NCI-H526 treated with DMSO at 0.1 percent for 48 hours (cell line): ENCODE measurements at places on chromosomes 11 and 22.

- DNase-seq, result no peak
Measured at GRCh38 chr22:27919942-27920755, 1.1 kb upstream of the PITPNB start.

GRCh38 chr11:723120-723883 is 17.3 kb downstream of the EPS8L2 start:
- peak; percentile 47 for DNase-seq

DNA sequence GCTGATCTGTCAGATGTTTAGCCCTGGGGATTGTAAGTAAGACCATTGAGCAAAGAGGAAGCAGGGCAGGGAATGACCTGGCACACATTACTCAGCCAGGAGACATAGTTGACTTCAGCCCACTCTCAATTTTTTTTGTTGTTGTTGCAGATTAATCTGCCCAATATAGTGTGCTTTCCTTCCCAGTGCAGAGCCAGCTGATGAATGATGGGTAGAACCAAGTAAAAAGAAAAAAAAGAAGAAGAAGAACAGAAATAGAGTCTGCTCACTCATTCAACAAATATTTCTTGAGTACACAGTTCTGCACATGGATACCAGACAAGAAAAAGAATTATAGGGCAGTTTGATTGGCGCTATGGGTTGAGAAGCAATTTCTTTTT is 292.7 kb downstream of the ETS1 start:
- no peak for DNase-seq

- DNase-seq, result peak; percentile 14
Measured at GRCh38 chr11:33391893-33392251, 134.7 kb downstream of the HIPK3 start.

- DNase-seq, result no peak
Measured at GRCh38 chr11:45430361-45430760, 144.2 kb upstream of the SYT13 start.

DNA sequence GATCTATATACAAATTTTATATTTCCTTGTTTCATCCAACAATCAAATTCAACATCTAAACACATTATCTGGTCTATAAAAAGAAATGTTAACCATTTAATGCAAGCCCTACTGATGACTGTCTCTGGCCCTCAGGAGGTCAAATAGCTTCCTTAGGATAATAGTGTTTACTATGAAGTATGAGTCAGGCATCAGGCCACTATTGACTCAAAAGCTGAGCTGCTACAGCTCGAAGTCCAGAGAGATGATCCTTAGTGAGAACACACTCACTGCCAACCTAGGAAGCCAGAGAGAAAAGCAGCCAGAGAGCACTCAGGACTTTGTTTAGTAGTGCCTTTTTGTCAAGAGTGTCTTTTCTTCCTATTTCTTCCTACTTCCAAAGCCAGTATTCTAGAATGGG is 171.8 kb downstream of the SOX6 start:
- no peak for DNase-seq

DNA sequence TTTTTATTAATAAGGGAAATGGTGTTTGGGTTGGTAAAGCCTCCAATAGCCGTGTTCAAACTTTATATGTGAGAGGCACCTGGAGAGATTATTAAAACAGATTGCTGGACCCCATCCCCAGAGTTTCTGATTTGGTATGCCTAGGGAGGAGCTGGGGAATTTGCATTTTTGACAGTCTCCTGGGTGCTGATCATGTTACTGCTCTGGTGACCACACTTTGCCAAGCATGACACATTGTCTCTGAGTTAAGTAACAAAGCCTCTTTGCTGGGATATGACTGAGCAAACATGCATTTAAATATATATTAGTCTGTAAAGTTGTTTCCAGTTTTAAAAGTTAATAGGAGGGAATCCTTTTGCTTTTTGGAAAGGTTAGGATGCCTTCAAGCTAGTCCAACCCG is 140.4 kb downstream of the NAV2 start:
- peak; percentile 92 for DNase-seq

- no peak for DNase-seq
Measured at GRCh38 chr11:91133361-91133760, 910.5 kb upstream of the CHORDC1 start.

DNA sequence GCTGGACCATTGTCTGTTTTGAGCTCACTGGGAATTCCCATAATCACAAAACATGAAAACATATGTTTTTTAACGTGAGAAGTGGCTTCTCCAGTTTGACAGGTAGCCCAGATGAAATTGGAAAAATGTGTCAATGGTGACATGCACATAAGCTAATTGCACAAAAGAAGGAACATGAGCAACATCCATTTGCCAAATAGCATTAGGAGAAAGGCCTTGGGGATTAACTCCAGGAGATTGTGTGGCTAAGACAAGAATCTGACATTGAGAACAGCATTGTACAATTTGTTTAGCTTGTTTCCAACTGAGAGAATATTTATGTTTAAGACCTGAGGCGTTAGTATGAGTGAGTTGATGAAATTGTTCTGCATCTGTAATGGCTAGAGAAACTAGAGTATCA is 147.0 kb upstream of the API5 start:
- no peak for DNase-seq

DNA sequence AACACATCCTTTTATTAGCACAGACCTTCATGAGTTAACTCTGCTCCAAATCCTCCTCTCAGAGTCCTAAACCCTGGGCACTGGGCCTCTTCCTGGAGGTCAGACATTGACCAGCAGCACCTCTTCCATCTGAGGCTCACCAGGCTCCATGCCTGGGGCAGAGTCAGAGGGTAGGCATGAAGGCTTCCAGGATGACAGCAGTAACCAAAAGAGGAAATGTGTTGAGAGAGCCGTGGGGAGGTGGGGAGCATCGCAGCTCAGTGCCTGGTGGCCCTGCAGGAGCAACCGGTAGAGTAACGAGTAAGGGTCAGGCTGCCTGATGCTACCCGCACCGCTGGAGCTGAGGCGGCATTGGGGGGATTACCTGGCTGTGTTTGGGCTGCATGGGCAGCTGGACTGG is 9.4 kb upstream of the NAV2 start:
- DNase-seq, result no peak

GRCh38 chr11:61911701-61912529 is 5.5 kb downstream of the RAB3IL1 start:
- DNase-seq, result no peak

DNA sequence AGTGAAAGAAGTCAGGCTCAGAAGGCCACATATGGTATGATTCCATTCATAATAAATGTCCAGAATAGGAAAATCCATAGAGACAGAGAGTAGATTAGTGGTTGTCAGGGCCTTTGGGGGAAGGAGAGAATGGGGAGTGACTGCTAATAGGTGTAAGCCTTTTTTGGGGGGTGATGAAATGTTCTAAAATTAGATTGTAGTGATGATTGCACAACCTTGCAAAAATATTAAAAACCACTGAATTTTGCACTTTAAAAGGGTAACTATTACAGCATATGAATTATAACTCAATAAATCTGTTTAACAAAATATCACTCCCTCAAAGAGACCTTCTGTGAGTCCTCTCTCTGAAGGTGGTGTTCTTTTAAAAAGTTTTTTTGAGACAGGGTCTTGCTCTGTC is 72.3 kb upstream of the GRK3 start:
- no peak for DNase-seq

- DNase-seq, result no peak
Measured at GRCh38 chr11:2290351-2290841, 11.3 kb downstream of the C11orf21 start.

DNA sequence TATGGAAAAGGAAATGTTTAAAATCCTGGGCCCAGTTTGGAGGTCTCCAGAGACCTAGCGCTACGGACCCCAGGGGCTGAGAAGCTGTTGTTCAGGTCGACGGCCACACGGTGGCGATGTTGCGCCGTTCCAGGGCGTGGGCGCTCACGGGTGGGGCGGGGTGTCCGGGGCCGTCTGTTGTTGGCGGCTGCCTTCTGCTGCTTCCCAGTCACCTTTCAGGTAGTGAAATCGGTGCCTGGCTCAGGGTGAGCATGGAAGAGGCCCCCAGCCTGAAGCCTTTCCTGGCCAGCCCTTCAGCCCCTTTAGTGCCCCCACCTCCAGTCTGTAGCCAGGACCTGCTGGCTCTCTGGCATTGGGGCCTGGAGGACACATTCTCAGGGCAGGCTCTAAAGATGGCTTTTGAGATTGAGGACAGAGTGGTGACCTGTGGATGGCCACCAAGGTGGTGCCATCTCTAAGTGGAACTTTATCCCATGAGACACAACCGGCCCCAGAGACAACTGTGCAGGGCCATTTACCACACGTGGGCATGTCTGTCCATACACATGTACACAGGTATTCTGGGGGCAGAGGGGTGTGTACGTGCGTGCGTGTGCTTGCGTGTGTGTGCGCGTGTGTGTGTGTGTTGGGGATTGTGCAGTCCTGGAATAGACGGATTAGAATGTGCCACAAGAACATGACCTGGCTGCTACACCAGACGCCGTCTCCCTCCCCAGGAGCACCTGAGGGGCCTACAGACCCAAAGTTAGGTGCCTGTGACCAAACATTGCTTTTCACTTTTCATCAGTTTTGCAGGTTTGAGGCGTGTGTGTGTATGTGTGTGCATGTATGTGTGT is 53.8 kb downstream of the ST14 start:
- DNase-seq, result peak; percentile 51

- no peak for DNase-seq
Measured at GRCh38 chr22:32976506-32976905, 81.7 kb downstream of the SYN3 start.

DNA sequence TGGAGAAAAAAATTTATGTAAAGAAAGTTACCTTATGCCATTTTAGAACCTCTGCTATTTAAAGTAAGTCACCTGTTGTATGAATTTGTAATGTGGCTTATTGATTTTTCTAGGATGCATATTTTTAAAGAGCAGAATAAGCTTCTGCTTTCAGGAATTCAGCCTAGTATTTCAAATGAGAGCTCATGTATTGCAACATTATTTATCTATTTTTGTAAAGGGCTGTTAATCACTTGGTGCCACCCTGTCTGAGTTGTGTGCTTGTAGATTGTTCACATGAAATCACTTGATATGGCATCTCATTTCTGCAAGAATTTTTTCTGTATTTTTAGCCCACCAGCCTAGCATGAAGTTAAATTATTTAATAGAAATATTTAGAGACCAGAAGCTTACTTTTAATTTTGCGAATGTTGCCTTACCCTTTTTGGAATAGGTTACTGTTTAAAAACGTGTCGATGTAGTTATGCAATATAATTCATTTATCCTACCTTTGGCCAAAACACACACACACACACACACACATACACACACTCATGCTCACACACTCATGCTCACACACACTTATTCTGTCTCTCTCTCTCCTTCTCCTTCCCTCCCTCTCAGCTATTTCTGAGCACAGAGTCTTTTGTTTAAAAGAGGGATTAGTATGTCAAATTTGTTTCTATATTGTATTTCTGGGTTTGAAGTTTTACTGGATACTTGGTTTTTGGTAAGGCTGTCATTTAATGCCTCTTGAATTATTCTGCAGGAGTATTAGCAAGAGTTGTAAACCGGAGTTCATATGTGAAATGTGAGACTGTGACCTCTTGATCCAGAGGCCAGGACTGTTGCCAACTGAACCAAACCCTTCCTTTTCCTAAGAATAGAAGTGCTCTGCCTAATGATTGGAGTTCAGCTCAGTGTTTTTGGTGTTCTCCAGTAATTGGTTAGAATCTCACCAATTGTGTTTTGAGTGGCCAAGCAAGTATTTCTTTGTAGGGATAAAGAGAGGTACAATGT is 34.4 kb downstream of the YAP1 start:
- DNase-seq, result no peak

GRCh38 chr11:21567645-21568290 is 625.1 kb upstream of the ANO5 start:
- DNase-seq, result peak; percentile 95

DNA sequence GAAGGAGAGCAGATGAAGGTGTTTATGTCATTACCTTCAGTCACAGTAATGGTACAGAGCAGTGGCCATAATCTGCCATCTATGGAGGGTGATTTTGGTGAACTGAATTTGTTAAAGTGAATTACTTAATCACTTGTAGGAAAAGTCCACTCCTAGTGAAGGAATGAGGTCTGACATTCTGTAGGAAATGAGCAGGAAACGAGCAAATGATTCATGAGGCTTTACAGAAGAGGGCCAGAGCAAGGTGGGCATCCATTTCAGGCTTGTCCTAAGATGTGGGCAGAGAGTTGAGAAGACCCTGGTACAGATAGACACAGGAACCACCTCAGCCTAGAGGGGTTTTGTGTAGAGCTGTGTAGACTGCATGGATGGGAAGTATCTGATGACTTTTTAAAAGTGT is 6.0 kb upstream of the SGSM3 start:
- DNase-seq, result no peak

DNA sequence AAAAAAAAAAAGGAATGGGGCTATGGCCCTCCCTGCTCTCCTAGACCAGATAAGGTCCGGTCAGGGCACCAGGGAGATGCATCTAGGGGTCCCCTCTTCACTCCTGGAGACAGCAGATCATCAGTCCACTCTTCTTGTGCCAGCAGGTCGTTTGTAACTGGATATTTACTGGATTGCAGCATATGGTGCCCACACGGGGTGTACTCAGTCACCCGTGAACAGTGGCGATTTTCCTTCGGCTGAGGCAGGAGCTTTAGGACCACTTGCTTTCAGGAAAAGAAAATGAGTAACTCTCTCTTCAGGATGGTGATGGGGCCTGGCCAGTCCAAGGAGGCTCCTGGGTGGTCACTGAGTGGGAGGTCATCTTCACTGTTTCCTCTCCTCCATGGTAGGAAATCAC is 38.3 kb upstream of the RAB1B start:
- DNase-seq, result no peak

DNA sequence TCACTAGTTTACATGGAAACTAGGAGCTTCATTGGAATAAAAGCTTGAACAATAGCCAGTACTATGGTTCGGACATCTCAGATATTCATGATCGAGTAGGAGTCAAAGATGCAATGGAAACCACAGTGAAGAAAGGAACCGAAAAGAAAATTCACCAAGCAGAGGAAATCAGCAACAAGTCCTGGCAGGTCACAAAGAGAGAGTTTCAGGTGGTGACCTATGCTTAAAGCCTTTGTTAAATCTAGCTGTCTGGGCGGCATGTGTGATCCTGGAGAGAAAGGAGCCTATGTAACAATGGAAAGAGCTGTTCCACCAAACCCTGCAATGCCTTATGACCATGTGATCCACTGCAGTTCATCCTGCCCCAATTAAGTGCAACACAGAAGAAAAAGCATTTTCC is 68.9 kb upstream of the POU2AF2 start:
- no peak for DNase-seq

DNA sequence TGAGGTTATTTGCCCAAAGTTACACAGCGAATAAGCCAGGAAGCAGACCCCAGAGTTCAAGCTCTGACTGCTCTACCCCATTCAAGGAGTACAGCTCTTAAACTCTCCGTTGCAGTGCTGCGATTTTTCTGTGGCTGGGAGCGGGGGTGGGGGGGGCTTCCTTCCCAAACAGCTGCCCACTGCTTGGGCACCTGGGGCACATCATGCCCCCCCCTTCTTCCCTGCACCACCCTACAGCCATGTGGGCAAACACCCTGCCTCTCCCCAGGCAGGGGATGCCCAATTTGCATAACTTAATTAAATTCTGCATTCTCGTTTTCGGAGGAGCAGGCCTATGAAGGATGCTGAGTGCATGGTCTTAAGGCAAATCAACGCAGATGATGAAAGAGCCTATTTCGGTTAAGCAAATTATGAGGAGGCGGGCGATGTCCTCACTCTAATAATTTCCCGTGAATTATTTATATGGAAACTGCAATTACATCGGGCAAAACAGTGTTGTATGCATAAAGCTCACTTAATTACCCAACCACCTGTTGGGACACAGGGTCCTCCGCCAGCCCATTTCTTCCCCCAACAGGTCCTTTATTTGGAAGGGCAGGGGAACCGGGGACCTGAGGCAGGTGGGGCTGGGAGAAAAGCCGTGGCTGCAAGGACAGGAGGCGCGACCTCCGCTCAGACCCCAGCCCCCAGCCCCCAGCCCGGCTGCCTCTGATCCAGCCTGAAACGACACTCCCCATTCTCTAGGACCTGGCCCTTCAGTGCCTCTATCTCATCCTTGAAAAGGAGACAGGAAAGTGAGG is 610.5 kb downstream of the BUD13 start:
- peak; percentile 94 for DNase-seq
